ENCODE measurements at places on chromosomes 7 and 10.

- DNase-seq: no peak
Observed at GRCh38 chr10:35456784-35457183, 120.5 kb downstream of the CCNY start.

- no peak for DNase-seq
Observed at GRCh38 chr7:127702052-127702652, 50.2 kb downstream of the SND1 start.

- no peak for DNase-seq
Observed at GRCh38 chr10:28993861-28994260, 295.0 kb upstream of the LYZL1 start.

DNA sequence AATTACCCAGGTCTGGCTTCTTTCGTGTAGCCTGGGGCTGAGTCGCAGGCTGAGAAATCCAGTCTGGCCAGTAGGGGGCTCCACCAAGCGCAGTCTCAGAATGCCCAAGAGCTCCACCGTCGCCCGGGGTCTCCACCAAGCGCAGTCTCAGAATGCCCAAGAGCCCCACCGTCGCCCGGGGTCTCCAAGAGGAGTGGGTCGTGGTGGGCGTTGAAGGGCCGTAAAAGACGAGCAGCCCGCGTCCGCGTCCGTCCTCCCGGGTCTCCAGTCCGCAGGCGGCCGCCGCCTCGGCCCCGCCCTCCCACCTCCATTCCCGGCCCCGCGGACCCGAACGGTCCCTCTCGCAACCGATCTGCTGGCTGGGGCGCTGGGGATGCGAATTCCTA, 892 bp upstream of the ZYX start:
- peak; percentile 76 for DNase-seq

- no peak for DNase-seq
Observed at GRCh38 chr7:12926206-12926605, 238.8 kb downstream of the ARL4A start.

DNA sequence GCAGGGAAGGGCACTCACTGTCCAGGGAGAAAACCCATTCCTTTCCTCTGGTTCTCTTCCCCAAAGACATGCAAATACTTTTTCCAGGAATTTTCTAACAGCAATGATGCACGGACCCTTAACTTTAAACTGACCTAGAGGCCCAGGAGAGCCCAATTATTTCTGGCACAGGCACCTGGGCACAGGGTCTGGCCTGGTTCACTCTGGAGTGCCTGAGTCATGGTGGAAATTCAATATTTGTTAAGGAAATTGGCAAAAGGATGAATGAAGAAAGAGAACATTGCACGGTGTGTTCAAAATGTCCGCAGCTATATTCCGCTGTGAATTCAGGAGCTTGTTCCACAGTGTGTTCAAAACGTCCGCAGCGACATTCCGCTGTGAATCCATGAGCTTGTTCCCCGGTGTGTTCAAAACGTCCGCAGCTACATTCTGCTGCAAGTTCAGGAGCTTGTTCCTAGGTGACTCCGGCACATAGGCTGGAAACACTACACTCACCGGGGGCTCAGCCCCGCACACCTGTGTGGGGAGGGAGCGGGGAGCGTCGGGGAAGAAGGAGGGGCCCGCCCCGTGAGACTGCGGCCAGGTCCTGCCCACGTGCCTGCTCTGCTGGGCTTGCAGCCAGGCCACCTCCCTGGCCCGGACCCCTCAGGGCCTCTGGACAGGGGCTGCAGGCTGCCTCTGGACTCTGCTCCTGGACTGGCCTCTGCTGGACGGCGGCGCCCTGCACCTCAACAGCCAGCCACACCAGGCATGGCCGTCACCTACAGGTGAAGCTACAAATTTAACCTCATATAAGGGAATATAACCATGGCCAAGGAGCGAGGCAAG, 72.0 kb upstream of the FAM20C start:
- DNase-seq: no peak

DNA sequence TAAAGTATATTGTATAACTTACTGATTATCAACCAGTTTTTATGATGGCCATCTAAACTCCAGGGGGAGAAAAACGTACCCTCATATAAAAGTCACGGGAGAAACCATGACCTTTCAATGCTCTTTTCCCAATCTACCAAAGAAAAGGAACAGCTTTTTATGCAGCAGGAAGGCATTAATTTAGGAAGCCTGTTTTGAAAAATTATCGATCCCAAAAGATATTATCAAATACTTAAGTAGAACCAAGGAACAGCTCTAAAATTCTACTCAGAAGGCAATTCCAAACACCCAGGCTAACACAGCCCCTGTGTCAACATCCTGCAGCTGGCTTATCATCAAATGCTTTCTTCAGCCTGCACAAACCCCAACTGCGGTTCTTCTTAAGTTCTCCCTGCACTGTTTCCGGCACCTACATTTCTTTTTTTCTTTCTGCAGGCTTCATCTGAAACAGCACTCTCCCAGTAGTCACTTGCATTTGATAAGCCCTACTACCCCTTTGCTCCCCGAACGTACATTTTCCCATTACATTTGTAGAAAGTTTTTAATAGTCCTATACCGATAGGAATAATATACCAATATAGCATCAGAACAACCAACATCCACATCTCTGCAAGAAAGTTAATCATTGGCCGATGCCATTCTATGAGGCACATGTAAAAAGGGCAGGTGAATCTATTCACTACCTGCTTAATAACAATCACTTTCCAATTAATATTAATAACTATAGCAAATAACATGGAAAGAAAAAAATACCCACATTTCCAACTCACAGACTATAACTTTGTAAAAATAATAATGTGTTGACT, 47.9 kb downstream of the PIP4K2A start:
- no peak for DNase-seq

- no peak for DNase-seq
Observed at GRCh38 chr7:138584696-138585095, 116.5 kb downstream of the SVOPL start.

DNA sequence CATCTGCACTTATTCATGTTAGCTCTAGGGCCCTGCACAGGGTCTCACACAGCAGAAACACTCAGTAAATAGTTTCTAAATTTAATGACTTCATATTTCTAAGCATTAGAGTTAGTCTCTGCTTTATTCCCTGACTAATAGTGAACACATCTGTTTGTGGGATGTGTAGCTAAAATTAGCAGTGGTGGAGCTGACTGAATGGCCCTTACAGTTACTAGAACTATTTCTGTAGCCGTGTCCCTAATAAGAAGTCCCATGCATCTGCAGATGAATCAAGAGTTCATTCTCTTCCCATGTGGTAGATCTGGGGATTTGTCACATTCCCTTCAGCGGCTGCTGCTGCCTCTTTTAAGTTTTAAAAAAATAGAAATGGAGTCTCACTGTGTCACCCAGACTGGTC, 11.7 kb downstream of the MAP3K8 start:
- DNase-seq: no peak

DNA sequence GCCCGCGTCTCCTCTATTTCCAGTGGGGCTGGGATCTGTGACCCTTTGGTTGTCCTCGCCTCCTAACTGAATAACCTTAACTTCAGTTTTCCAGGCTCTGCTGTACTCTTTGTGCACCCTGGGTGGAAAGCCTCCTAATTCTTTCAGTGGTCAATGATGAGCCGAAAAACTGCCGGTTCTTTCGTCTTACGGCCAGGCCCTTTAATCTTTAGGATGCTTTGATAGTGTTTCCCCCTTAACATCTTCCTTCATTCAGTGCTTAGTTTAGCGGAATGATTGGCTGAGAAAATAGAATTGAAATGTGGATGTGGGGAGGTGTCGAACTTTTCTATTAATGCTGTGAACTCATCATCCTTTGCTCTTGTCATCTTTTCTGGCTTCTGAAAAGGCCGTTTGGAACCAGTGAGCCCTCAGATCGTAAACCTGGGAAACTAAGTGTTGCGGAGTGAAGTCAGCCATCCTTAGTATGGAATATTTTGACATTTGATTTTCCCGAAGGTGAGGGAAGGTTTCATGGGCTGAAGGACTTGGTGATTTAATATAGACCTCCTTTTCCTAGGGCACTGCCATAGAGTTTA, 847 bp downstream of the GARS1 start:
- no peak for DNase-seq

GRCh38 chr7:43915907-43916306, 9.5 kb upstream of the URGCP start:
- DNase-seq: no peak

DNA sequence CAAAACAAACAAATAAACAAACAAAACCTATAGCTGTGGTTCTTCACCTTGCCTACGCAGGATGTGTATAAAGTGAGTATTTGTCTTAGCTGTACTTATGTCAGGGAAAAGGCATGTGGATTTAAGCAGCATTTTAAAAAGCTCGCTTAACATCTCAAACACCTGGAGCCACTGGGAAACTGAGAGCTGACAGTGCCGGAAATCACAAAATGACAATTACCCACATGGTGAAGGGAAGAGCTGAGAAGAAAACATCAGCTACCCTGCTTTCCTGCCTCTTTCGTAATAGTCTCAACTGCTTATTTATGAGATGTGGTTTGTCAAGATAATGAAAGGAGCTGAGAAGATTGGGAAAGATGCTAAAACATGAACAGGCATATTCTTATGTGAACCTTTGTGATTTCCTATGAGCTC, 31.1 kb upstream of the MSMB start:
- DNase-seq: no peak

- DNase-seq: no peak
Observed at GRCh38 chr7:107276220-107276827, 107.5 kb downstream of the HBP1 start.

GRCh38 chr10:11962176-11962575, 80.4 kb downstream of the UPF2 start:
- DNase-seq: no peak

GRCh38 chr10:78443900-78444571, 410.4 kb downstream of the RPS24 start:
- DNase-seq: no peak

DNA sequence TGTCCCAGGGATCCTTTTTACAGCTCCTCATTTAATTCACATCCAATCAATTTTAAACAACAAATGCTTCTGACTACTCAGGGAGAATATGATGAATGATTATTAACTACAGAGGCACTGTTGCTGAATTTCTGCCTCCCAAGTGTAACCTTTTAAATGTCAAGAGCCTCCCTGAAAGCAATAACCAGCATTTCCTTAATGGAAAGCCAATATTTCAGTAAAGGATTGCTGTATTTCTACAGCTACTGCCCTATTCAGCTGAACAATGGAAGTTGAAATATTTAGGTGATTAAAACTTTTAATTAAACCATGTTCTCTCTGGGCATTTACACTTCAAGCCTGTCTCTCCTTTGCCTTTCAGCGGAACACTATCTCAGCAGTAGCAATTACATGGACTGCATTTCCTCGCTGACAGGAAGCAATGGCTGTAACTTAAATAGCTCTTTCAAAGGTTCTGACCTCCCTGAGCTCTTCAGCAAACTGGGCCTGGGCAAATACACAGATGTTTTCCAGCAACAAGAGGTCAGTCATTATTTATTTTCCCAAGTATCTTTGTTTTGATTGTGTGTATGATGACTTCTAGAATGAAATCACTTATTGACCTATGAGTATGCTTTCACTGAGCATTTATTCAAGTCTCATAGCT, 304.7 kb downstream of the BICC1 start:
- no peak for DNase-seq

GRCh38 chr10:133554600-133554999, 10.8 kb downstream of the SYCE1 start:
- no peak for DNase-seq

DNA sequence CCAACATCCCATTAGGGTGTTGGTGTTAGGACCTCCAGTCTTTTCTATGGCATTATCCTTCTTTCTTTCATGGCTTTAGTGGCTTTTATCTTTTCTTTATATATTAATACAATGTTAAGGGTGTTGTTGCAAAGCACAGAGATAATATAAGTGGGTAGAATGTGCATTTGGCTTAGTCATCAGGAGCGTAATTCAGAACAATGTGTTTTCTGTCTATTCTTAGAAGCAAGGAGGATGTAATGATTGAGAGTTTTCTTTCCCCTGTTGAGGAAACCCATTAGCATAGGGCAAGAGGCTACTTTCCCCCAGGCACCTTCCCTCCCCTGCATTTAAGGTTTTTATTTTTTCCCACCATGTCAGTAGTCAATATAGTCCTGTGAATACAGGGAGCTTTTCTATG, 79.7 kb downstream of the TMEM106B start:
- no peak for DNase-seq

GRCh38 chr10:102641402-102641801, 2.9 kb upstream of the TRIM8 start:
- DNase-seq: no peak

GRCh38 chr7:26346611-26347203, 55.0 kb downstream of the SNX10 start:
- DNase-seq: no peak

- DNase-seq: no peak
Observed at GRCh38 chr7:112596260-112596659, 115.5 kb downstream of the LSMEM1 start.

- no peak for DNase-seq
Observed at GRCh38 chr10:34743814-34744213, 71.3 kb downstream of the PARD3 start.

DNA sequence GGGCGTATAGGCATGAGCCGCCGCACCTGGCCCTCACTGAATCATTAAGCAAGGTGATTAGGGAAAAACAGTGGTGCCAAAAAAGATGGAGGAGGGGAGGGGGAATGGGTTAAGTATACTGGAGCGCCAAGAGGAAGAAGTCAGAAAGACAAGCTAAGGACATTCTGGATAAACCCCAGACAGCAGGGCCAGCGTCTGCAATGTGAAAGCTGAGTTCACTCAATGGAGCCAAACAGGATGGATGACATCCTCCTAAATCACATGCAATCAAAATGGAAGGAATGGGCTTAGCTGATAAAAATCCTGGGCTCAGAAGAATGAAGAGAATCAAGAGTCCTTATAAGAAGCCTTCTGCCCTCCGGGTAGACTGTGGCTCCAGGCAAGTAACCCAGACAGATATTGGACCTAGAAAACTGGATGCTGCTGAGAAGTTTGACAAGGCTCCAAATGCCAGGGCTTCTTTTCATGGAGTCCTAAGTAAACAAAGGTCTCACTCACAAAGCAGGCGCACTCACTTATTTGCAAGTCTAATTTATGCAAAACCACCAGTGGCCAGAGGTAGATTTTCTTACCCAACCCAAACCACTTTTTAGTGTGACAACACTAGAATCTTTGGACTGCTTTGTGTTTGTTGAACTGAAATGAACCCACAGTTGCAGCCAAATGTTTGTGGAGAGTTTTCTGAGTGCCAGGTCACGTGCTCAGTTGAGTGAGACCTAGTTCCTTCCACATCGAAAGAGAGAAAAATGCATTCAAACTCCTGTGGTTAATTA, 519.1 kb upstream of the AUTS2 start:
- DNase-seq: no peak

GRCh38 chr7:107746006-107746405, 2.1 kb downstream of the CBLL1 start:
- no peak for DNase-seq

DNA sequence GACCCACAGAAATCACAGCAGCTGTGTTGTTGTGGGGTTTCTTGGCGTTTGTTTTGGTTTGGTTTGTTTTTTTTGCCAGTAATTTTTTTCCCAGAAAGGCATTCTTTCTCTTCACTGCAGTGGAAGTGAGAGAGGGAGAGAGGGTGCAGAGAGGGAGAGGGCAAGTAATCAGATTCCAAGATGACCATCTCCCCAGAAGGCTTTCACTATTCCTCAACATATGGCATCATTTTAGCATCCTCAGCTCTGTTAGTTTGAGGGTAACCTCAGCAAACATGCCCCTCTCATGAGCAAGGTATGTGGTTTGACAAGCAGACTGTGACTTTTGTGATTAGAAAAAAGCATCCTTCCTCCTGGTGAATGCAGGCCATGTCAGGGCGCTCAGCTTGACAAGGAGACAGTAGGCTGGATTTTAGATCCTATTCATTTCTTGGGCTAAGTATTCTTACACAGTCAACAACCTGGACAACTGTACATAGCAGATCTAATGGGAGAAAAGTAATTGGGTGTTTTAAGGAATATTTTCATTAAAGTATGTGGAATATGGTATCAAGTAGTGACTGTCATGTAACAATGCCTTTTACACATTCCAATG, 86.3 kb upstream of the PIK3CG start:
- peak; percentile 23 for DNase-seq
